Fibroblast of skin of scalp (primary cell): ENCODE measurements at places on chromosomes 3 and 15.

DNA sequence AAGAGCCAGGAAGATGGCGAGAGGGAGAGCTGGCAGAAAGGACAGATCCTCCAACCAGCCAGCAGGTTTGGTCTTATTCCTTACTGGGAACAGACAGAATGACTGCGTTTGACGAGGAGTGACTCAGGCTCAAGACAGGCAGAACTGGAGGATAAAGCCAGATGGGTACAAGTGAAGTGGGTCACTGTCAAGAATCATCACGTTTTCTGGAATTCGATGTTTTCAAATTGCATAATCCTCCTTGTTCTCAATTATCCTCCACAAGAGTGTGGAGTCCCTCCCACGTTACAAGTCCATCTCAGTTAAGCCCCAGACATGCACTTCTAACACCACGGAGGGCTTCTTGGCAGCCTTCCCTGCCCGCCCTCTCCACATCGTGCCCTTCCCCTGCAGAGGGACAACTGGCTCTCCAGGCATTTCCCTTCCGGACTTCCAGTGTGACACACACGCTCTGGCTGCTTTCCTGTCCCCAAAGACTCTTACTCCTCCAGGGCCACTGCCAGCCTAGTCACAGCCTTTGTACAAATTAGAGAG lies 183.1 kb downstream of the CHST2 start:
- DNase-seq: peak; percentile 82

DNA sequence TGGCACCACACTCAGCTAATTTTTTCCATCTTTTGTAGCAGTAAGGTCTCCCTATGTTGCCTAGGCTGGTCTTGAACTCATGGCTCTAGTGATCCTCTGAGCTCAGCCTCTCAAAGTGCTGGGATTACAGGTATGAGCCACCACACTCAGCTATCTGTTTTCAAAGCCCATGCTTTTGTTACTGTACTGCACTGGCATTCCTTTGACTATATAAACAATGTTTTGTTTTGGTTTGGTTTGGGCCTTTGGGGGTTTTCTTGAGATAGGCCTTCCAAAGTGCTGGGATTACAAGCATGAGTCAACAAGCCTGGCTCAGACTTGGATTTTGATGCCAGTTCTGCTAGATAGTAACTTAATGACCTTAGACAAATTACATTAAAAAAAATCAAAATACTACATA lies 89.7 kb upstream of the GK5 start:
- DNase-seq: peak; percentile 85

GRCh38 chr15:39393575-39394335 lies 187.1 kb upstream of the THBS1 start:
- no peak for DNase-seq

GRCh38 chr3:47399531-47400270 lies 18.9 kb downstream of the PTPN23 start:
- no peak for DNase-seq

DNA sequence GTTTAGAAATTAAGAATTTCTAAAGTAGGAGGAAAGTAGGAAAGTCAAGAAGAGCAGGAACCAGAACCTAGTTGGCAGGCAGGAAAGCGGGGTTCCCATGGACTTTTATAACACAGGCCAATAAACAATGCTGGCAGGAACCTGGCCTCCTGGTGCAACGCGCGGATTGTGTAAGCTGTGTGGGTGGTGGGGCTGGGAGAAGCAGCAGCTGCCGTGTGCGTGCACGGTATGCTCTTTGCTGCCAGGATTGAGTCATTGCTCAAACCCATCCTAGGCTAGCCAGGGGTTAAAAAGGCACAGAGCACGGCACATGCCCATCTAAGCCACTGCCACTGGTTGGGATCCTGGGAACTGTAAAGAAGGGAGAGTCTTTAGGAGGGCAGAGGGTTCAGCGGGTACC lies 209.9 kb upstream of the RGMA start:
- no peak for DNase-seq

GRCh38 chr3:122112754-122113153 lies 57.6 kb downstream of the CD86 start:
- DNase-seq: no peak

GRCh38 chr3:52176180-52176752 lies 21.7 kb upstream of the ALAS1 start:
- no peak for DNase-seq

GRCh38 chr3:64426551-64426950 lies 201.3 kb upstream of the PRICKLE2 start:
- no peak for DNase-seq

DNA sequence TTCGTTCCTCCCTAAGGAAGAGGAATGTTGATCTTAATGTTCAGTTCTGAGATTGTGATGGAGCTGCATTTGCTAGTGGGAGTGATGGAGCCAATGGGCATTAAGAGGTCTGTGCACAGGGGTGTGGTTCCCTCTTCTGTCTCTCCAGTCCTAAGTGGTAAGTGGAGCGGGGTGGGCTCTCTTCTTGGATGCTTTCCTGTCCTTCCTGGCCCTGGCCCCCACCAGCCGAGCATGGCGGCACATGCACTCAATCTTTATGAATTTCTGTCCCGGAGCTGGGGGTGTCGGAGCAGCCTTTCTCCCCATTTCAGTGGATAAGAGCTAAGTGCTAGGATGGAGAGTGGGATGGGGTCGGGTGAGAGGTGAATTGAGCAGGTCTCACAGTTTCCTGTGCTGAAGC lies 37.6 kb upstream of the ADCY5 start:
- DNase-seq: no peak

- DNase-seq: no peak
These were observed 11.6 kb downstream of the CCNL1 start for GRCh38 chr3:157148196-157148889.

- DNase-seq: peak; percentile 50
These were observed 75.8 kb upstream of the LEKR1 start for GRCh38 chr3:156750191-156750873.

GRCh38 chr3:122794779-122795673 lies at the start of gene SLC49A4:
Gene SLC49A4, plus strand, starts transcription at chr3:122795069. Its CDS starts 124 bp downstream, at chr3:122795193.
- DNase-seq: peak; percentile 74

GRCh38 chr15:59703979-59704796 lies 15.1 kb upstream of the BNIP2 start:
- DNase-seq: peak; percentile 40

- DNase-seq: peak; percentile 25
These were observed 117.4 kb downstream of the ATG7 start for GRCh38 chr3:11389386-11390268.

DNA sequence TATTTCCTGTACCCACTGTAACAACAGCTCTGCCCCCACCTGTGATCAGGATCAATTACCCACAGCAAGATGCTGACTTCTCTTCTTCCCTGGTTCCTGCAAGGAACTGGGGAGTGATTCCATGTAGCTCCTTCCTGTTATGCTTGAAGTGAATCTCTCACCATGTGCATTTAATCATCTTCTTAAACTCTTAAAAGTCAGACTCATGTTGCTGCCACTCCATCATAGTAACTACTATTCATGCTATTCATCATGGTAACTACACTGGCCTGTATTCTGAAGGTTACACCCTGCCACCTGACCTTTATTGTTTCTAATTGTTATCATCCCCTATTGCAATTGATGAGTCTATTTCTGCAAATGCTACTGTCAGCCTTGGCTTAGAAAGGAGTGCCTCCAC lies 89.5 kb downstream of the SUCNR1 start:
- peak; percentile 29 for DNase-seq

DNA sequence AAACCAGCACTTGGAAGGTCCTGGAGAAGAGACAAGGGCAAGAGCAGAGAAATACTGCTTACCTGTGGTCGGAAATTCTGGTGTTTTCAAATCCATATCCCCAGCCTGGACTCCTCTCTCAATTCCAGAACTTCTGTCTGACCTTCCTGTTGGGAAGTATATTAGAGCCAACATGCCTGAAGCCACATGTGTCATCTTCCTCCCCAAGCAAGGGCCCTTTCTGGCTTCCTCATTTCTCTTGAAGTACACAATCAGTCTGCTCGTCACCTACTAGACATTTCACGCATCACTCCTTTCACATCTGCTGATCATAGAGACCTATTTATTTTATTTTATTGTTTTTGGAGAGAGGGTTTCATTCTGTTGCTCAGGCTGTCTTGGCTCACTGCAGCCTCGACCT lies 8.4 kb downstream of the PARP14 start:
- DNase-seq: no peak
